ENCODE measurements at places on chromosomes 2 and 18. TPM values are rescaled to one million over a fixed set of nuclear protein-coding genes. Genes with fewer than 3 reads are reported as not detected.

IL1RL1 gene
- 0.53 TPM for polyA plus RNA-seq

KRTCAP3 gene
- 5.4 TPM for polyA plus RNA-seq

SATB2 gene
- polyA plus RNA-seq: 14.4 TPM

EMILIN1 gene
- polyA plus RNA-seq: 67.1 TPM

RTP5 gene
- not detected for polyA plus RNA-seq

SLC9A4 gene
- polyA plus RNA-seq: 10.2 TPM

GAREM2 gene
- polyA plus RNA-seq: 8.7 TPM

ZNF142 gene
- 18.9 TPM for polyA plus RNA-seq

NIF3L1 gene
- 43.5 TPM for polyA plus RNA-seq

FZD7 gene
- polyA plus RNA-seq: 63.2 TPM

CHMP3 gene
- polyA plus RNA-seq: 149 TPM

BCL11A gene
- polyA plus RNA-seq: 11.8 TPM

C18orf32 gene
- polyA plus RNA-seq: 30.4 TPM

ADGRF3 gene
- 0.61 TPM for polyA plus RNA-seq

ACTG2 gene
- polyA plus RNA-seq: 1.8 TPM

PKDCC gene
- 589 TPM for polyA plus RNA-seq

SERPINB13 gene
- not detected for polyA plus RNA-seq

FKBP1B gene
- polyA plus RNA-seq: 5.9 TPM
